NCI-H774 (cell line): ENCODE measurements at places on chromosomes 5 and 9.
A peak's percentile ranks its signal among the peaks of the same experiment; 100 is the strongest.

- no peak for DNase-seq
These were observed 502.8 kb upstream of the PAPPA start for GRCh38 chr9:115650768-115651167.

- DNase-seq = no peak
These were observed 11.3 kb upstream of the RCL1 start for GRCh38 chr9:4781408-4781807.

DNA sequence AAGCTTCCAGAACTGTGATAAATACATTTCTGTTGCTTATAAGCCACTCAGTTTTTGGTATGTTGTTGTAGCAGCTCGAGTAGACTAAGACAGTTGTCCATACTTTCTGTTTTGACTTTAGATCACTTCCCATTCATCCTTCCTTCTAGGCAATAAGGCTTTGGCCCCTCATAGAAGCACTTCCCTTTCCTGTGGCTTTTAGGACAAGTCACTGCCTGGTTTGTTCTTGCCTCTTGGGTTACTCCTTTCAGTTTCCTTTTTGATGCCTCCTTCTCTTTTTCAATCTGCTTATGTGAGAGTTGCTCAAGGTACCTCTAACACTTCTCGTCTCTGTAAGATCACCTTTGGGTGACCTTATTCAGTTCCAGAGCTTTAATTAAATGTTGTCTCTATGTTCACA, 72.4 kb upstream of the NTRK2 start:
- no peak for DNase-seq

- no peak for DNase-seq
These were observed 3.2 kb downstream of the ELL2 start for GRCh38 chr5:95958310-95959014.

GRCh38 chr9:83629433-83630104, 6.6 kb downstream of the IDNK start:
- no peak for DNase-seq

DNA sequence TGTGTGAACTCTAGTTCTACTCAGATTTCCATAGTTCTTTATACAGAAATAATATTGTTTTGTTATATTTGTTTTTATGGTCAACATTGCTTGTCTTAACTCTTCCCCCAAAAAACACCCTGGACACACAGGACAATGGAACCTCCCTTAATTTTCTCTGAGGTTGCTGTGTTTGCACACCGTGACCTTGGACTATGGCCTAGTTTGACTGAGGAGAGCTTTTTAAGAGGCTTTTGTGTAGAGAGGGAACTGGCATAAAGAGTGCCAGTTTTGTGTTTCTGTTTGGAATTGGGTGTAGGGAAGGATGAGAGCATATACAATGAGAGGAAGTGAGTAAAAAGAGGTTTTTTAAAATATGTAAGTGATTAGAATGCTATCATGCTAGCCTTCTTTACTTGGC, 101.1 kb upstream of the MEF2C start:
- peak; percentile 50 for DNase-seq

- DNase-seq = no peak
These were observed 41.7 kb downstream of the TMEM161B start for GRCh38 chr5:88226881-88227450.

DNA sequence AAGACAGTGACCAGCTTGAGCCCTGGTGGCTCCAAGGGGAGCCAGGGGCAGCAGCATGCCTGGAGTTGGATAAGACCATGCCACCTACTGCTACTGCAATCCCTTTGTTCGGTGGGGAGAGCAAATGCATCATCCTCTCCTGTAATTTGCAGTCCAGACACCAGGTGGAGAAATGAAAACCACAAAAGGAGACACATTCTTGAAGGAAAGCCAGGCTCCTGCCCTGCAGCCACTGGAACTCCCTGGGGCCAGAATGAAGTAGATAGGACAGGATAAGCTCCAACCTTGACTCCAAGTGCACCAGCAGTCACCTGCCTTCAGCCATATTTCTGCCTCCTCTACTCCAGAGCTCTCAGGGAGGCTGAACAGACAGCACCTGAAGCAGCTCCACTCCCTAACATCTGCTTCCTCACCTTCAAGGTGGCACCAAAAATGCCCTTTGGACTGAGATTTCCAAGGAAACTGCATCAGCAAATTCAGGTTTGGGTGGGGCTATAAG, 65.1 kb upstream of the IQGAP2 start:
- no peak for DNase-seq

DNA sequence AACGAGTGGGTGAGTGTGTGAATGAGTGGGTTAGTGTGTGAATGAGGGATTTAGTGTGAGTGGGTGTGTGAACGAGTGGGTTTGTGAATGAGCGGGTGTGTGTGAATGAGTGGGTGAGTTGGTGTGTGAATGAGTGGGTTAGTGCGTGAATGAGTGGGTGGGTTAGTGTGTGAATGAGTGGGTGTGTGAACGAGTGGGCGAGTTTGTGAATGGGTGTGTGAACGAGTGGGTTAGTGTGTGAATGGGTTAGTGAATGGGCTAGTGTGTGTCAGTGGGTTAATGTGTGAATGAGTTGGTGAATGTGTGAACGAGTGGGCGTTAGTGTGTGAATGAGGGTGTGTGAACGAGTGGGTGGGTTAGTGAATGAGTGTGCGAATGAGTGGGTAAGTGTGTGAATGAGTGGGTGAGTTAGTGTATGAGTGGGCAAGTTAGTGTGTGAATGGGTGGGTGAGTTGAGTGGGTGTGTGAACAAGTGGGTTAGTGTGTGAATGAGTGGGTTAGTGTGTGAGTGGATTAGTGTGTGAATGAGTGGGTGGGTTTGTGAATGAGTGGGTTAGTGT, 39.6 kb downstream of the NKD2 start:
- no peak for DNase-seq

GRCh38 chr9:14273696-14274121, 40.2 kb downstream of the NFIB start:
- DNase-seq = no peak

GRCh38 chr5:173018358-173018757, 34.8 kb downstream of the ATP6V0E1 start:
- no peak for DNase-seq

DNA sequence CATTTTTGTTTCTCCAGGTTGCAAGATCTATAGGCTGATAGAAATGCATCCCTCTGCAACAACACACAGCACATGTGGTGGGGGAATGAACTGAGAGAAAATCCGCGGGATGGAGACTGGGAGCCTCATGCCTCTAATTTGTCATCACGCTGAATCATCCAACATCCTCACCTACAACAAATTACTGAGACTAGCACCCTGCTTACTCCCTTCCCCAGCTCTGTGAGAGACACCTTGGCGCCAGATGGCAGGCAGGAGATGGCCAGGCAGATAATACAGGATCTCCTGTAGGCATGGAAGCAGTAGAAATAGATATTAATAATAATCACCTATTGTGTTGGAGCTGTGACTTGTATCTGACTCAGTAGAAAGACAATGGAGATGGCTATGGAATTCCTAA, 276.9 kb downstream of the SEMA5A start:
- no peak for DNase-seq

DNA sequence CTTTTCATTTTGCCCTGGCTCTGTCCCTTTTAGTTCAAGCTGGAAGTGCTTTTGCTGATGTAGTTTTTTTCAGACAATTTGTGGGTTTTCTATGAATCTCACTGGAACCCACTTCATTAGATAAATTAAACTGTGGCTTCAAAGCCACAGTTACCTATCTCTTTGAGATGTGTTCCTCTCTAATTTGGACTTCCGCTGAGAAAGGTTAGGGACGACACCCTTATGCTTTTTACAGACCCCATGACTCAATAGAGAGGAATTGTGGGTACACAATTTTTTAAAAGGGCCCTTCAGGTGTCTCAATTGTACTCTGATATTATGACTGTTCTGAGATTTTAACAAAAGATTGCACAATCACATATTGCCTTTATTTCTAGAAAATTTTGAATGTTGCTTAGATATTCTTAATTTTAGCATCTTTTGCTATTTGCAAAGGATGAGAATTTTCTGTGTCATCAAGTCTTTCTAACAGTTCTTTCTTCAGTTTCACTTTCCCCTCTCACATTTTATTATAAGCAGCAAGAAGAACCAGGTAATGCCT, 110.6 kb downstream of the GADD45G start:
- no peak for DNase-seq

- DNase-seq = no peak
These were observed 10.7 kb downstream of the IL4 start for GRCh38 chr5:132684491-132684890.

DNA sequence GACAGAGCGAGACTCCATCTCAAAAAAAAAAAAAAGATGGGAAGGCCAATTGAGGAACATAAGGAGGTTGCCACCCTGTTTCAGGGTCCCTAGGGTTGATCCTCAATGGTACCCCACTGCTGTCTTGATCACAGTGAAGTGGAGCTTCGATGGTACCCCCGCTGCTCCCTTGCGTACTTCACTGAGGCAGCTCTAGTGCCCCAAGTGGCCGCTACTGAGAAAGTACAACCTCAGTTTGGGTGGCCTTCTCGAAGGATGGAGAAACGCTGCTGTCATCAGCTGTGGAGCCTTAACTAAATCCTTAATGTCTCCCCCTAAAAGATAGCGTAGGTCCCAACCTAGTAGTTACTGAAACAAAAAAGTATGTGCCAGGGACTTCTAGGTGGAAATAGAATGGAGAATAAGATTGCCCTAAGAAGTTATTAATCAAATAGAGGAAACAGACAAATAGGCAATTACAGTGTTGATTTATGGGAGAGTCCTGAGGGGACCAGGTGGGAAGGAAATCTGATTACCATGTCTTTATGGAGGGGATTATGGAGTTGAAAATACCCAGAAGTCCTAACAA, 6.3 kb downstream of the TESK1 start:
- no peak for DNase-seq

DNA sequence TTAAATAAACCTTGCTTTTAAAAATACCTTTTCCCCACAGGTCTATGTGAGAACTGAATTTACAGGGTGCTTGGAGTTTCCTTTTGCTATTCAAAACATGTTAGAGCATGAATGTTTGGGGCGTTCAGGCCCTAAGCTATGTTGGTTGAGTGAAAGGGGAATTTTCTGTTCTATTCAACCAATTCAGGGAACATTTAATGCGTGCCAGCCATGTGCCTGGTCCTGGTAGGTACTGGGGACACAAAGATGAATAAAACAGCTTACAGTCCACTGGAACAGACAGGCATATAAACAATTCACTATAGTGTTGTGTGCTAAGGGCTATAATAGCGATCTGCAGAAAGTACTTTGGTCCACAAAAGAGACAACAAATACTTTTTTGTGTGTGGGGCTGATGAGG, 108.5 kb downstream of the ZSWIM6 start:
- no peak for DNase-seq

DNA sequence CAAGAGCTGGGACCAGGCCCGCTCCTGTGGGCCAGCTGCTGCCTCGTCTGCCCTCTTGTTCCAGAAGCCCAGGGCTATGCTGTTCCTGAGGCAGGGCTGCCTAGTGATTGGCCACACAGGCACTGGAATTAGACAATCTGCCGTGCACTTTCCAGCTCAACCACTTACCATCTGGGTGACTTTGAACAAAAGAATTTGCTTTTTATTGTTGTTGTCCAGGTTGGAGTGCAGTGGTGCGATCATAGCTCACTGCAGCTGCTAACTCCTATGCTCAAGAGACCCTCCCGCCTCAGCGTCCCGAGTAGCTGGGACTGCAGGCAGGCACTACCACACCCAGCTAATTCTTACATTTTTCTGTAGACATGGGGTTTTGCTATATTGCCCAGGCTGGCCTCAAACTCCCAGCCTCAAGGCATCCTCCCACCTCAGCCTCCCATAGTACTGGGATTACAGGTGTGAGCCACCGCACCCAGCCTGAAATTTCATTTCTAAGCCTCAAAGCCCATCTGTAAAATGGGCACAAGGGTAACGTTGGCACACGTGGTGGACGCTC, 1.2 kb upstream of the NEK6 start:
- peak; percentile 75 for DNase-seq

- no peak for DNase-seq
These were observed 14.2 kb downstream of the LPCAT1 start for GRCh38 chr5:1509346-1510085.

DNA sequence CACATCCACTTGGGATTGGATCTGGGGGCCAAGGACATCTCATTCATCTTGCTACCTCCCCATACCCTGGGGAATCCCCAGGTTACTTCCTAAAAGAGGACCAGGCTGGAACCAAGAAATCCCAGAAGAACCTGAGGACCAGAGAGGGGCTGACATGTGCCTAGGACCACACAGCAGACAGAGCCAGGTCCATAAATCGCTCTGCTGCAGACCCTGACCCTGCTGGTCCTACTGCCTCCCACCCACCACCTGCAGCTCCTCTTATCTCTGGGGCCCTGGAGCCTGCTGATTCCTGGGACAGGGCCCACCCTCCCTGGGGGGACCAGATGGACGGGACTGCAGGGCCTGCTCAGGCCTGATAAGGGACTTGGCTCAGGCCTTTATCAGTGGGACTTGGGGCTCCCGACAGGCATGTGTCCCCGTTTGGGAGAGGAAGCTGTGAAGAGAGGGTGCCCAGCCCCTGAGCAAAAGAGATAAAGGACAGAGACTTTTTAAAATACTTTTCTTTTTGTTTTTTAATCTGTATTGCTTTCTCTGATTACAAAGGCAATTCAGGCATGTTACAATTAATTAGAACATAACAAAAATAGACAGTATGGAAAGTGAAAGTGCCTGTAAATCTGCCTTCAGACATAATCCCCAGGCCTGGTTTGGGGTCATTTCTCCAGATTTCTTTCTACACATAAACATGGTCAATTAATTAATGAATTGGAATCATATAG, 101.3 kb upstream of the LARP1 start:
- no peak for DNase-seq

GRCh38 chr9:120861935-120862334, 15.1 kb downstream of the PHF19 start:
- DNase-seq = no peak

DNA sequence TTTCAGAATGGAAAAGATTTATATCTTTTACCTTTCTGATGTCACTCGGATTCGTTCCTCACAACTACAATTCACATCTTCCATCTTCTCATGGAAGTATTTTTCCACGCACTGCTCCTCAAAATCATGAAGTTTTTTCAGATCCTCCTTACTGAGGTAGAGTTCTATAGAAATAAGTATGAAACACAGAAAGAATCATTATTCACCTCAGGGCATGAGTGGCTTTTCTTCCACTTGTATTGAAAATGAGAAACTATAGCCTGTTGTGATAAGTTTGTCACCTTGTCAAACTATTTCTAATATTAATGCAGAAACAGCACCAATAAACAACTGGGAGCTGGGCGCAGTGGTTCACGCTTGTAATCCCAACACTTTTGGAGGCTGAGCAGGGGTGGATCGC, 116.0 kb downstream of the TRPM6 start:
- DNase-seq = no peak

GRCh38 chr5:52809884-52810283, 22.2 kb downstream of the ITGA1 start:
- DNase-seq = no peak
